ENCODE measurements at places on chromosomes 12 and 14. TPM values are rescaled to one million over a fixed set of nuclear protein-coding genes. Genes with fewer than 3 reads are reported as not detected.

The TMCC3 gene
- 2.4 TPM for total RNA-seq

The MYH6 gene
- 0.23 TPM for total RNA-seq

The RERG gene
- total RNA-seq: 1.5 TPM

The ARHGDIB gene
- not detected for total RNA-seq

The ANO2 gene
- total RNA-seq: 3.3 TPM

The TPI1 gene
- 731 TPM for total RNA-seq

The INF2 gene
- 52.4 TPM for total RNA-seq

DNA sequence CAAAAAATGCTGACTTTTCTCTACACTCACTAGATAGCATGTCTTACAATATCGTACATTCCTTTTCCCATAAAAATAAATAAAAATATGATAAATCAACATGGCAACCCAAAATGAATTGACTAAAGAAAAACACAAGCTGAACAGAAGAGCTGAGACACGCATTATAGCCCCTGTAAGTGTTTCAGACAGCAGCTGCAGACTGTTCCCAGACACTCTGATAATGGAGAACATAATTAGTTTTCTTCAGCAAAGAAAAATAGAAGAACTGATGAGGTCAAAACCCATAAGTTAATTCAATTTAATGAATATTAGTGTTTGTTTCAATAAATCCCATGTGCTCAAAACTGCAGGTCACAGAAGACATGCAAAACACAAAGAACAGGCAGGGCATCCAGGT is 23.8 kb downstream of the ST8SIA1 start:
- DNase-seq: no peak

- no peak for DNase-seq
These were observed 110.8 kb downstream of the KCNH5 start for GRCh38 chr14:62934439-62934838.

- no peak for DNase-seq
These were observed 63.0 kb downstream of the CLMN start for GRCh38 chr14:95256776-95257060.

DNA sequence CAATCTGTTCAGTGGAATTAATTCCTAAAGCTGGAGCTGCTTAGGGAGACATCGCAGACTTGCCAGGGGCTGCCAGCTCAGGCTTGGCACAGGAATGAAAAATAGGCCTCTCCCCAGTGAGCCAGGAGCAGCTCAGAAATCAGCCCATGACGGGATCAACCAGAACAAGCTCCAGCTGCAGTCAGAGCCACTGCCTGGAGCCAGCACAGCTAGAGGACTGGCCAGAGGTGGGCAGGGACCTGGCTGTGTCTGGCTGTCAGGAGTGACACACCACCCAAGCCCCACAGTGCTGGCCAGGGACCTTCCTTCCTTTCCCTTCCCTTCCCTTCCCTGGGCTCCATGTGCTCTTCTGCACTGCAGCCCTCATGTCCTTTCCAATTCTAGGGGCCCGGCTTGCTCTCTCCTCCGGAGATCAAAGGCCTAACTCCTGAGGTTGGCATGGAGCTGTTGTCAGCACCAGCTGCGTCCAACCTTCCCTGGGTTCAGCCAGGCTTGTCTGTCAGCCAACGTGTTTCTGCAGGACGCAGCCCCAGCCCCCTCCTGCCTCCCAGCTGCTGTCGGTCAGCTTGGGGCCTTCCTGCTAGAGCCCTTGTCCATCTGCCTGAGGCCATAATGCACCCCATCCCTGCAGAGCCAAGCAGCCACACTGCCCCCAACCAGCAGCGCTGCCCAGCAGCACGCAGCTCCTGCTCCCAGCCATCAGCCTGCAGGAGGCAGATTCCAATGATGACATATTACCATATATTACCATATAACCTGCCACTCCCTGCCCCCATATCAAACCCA is 149.3 kb downstream of the CALM1 start:
- DNase-seq: no peak

DNA sequence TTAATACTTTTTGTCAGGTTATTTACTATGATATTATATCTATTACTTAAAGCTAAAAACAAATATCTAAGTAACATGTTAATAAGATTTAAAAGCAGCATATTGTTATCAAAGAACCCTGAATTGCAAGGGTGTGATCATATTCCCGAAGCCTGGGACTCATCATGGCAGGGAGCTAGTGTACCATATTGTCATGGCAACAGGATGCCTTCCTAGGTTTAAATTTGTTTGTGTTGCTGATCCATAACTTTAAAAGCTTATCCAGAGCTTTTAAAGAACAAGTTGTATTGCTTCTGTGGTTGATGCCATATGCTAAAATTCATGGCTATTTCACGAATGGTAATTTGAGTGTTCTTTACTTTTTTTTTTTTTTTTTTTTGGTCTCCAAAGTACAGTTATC is 500.5 kb downstream of the NAV3 start:
- DNase-seq: peak; percentile 17

DNA sequence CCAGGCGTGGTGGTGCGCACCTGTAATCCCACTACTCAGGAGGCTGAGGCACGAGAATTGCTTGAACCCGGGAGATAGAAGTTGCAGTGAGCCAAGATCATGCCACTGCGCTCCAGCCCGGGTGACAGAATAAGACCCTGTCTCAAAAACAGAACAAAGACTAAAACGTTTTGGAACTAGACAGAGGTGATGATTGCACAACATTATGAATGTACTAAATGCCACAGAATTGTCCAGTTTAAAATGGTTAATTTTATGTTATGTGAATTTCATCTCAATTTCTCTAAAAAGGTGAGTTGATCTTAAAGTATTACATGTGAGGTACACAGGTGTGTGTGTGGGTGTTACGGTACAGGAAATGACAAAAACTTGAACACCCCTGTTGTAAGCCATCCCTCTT is 16.5 kb downstream of the P2RX4 start:
- DNase-seq: no peak

GRCh38 chr12:108514468-108514972 is 557 bp upstream of the FICD start:
- no peak for DNase-seq

DNA sequence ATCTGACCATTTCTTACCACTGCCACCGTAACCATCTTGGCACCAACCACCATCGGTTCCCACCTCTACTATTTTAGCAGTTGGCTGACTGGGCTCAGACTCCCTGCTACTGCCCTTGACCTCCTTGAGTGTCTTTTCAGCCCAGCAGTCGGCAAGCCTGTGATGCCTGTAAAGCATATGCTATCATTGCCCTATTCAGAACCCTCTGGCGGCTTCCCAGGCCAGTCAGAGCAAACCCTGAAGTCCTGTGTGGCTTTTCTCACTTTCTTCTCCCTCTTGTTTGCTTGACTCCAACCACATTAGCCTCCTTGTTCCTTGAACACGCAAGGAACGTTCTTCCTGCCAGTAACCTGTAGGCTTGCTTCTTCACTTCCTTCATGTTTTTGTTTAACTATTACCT is 6.2 kb downstream of the IRAK3 start:
- DNase-seq: no peak

GRCh38 chr12:9808504-9808903 is 18.8 kb upstream of the KLRF1 start:
- DNase-seq: no peak

- DNase-seq: no peak
These were observed 122.0 kb upstream of the DHRS4 start for GRCh38 chr14:23831596-23831995.

DNA sequence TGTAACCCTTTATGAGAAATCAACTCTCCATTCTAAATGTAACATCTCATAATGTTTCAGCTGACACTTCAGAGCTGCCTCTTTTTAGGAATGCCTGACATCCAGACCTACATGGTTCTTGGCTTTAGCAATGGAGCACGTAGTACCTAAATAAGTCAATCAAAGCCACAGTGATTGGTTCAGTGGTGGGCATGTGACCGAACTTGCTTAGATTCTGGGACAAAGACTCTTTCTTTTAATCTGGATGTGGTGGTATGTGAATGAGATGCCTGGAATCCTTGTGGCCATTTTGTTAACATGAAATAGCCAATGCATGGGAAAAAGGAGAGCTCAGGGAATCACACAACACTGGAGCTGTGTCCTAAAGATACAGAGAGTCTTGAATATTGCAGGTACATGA is 11.8 kb downstream of the GPR65 start:
- DNase-seq: no peak

DNA sequence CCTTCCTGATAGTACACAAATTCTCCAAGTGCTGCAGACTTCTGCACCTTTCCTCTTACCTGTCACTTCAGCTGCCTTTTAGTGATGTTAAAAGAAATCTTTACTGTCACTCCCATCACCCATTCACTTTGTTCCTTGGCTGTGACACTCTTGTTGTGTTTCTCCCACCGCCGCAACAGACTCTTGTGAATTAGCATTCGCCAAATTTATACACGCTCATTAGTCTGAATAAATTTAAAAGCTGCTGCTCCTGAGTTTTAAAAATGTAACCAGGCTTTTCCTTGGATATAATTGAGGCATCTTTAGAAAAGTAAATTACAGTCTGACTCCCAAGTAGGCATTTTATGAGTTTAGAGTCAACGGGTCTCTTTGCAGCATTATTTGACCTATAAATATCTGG is 1197.9 kb downstream of the BCL11B start:
- DNase-seq: no peak

- peak; percentile 88 for DNase-seq
These were observed 10.1 kb upstream of the RTRAF start for GRCh38 chr14:51979088-51979709.

DNA sequence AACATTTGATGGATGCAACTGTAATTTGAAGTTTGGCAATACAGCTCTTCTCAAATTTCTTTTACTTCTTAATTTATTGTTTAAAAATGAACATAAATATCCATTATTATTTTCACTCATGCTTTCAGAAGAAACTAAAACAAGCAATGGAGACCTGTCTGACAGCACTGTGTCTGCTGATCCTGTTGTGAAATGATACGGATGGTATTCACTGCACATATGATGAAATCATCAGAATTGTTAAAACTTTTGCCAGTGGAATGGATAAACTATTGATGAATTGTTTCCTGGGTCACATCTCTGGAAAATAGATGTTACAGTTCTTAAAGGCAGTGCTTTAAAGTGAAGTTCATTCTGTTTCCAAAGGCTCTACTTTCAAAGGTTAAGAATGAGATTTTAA is 59.2 kb downstream of the WASHC4 start:
- no peak for DNase-seq

- no peak for DNase-seq
These were observed 56.6 kb downstream of the PAX9 start for GRCh38 chr14:36718216-36718615.

- DNase-seq: peak; percentile 78
These were observed 75.2 kb upstream of the RPH3A start for GRCh38 chr12:112716099-112717093.

- DNase-seq: no peak
These were observed 348.9 kb upstream of the FAR2 start for GRCh38 chr12:28800129-28800528.

DNA sequence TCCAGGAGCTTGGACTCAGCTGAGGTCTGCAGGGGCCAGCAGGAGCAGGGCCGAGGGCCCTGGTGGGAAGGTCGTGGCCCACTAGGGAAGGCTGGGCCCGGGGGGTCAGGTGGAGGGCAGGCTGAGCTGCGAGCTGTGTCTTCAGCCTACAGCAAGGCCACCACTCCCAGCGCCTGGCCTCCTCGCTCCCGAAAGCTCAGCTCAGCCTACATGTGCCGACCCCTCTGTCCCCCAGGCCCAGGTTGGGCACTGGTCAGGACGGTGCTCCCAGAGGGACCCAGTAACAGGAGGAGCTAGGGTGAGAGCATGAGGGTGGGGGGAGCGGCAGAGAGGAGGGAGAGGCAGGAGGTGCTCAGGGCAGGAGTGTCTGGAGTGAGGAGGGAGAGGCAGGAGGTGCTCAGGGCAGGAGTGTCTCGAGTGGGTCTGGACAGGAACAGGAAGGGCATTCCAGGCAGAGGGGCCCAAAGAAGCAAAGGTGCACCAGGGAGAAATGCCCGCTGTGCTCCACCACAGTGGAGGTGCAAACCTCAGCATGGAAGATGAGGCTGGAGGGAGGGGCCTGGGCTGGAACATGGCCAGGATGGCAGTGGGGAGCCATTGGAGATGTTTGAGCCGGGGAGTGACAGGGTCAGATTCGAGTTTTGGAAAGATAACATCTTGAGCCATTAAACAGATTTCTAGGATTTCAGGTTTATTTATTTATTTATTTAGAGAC is 29.1 kb upstream of the GPR132 start:
- DNase-seq: no peak

DNA sequence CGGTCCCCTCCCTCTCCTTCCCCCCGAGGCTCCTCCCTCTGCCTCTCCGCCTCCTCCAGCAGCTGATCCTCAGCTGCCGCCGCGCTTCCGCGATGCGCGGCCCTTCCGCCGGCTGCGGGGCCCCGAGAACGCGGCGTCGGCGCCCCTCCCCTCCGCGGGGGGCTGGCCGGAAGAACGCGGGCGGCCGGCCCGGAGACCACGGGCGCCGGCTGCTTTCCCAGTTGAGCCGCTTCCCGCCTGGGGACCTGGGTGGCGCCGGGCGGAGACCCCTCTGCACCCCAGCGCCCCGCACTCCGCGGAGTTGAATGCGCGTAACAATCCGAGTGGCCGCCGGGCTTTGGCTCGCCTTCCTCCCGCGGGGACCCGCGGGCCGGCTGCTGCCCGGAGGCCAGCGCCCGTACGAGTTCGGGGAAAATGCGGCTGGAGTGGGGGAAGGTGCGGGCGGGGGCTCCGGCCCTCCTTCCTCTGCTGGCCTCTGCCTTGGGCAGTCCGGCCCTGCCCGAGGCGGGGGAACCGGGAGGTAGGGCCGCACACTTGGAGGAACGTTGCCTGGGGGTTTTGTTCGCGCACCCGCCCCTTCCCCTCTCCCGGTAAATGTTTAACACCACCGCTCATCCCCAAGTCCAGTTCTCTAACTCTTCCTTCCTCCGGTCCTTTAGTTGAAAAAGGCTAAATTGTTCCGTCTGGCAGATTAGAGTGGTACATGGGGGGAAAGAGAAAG is 393 bp upstream of the DCAF5 start:
- DNase-seq: peak; percentile 93

DNA sequence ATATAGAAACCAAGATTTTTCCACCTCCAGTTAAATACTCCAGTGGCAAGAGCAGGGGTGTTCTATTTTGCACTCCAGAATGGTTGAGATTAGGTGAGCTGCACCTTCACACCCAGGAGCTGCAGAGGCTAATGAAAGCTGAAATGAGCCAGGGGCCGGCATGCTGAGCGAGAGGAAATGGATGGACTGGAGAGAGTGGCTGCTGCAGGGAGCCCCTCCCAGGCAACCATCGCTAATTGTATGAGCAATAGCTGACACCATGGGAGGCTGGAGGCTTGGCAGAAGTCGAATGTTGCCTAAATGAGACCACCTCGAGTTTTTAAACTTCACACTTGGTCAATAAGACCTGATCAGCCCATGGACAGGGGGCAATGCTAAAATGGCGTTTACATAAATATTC is 301.8 kb upstream of the TMPO start:
- DNase-seq: no peak

- DNase-seq: no peak
These were observed 35.2 kb upstream of the KITLG start for GRCh38 chr12:88615490-88615889.

GRCh38 chr12:20520532-20520931 is 152.2 kb downstream of the PDE3A start:
- DNase-seq: no peak

DNA sequence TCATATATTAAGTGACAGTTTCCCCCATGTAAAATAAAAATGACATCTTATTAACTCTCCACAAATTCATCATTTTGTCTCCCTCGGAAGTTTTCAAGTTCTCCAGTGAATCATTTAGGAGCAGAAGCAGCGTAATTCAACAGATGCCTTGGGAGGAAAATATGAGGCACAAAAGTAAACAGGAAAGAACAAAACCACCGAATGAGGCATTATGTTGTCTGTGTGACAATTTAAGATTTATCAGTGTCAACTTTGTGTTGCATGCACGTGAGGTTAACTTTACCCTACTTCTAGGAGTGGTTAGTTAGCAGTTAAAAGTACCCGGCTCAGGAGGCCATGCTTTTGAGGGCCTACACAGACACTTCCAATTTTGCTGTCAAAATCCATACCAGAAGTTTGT is 258.6 kb downstream of the IPO8 start:
- no peak for DNase-seq
